Dermis microvascular lymphatic vessel endothelial cell (primary cell): ENCODE measurements at places on chromosomes 5 and 9. TPM values are rescaled to one million over a fixed set of nuclear protein-coding genes. Genes with fewer than 3 reads are reported as not detected.

Gene CD72
- 0.13 TPM in 1 of 2 replicates, not detected in the other for total RNA-seq

DNA sequence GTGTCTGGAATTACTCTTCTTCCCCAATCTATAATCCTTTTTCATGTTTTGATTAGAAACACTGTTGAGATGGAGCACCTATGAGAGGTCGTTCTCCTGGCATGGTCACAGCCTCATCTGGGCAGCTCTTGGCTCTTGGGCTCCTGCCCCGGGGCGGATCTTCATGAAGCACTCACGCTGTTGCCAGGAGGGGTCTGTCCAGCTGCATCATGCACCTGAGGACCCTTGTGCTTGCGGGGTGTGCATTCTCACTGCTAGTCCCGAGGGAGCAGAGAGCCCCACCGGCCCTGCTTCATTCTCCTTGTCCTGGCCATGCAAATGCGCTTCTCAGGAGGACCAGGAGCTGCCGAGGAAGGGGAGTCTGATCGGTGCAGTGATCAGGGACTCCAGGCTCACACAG lies 117.6 kb upstream of the S1PR3 start:
- no peak for DNase-seq

GRCh38 chr9:19252174-19252884 lies 21.8 kb downstream of the DENND4C start:
- DNase-seq = no peak

DNA sequence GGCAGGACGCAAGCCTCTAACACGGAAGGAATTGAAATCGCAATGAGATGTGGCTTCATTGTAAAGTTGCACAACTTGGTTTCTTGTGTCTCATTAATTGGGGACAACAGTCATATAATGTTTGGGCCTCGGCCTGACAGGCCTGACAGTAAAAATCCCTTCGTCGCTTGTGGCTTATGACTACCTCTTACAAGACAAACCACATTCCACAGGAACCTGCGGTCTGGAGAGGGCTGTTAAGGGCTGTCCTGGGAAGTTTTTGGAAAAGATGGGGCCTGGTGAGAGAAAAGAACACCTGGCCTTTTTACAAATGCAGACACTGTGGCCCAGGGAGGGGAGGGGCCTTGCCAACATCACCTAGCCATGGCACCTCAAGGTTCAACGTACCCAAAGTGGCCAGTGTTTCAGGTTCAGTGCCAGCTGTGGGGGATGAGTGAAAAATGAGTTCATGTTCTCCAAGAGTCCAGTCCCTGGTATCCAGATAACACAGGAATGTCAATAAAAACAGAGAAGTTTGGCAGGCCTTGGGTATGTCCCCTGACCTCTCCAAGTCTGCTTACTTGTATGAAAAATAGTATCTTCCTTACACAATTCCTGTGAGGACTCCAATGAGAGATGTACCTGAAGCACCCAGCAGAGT lies 22.2 kb downstream of the SHB start:
- no peak for DNase-seq

DNA sequence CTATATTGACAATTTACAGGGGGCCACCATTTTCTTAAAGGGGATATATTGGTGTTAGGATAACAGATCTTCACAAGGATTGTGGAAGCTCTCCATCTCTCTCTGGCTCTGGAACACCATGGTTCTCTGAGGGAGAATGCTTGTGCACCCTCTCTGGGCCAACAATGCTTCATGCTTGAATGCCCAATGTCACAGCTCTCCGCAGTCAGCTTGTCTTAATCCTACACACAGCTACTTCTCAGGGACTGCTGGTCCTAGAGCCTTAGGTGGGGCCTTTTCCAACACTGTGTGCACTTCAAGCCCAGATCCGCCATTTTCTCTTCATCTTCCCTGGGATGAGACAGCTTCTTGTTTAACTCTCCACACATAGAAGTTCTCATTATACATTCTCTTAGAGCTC lies 6.9 kb upstream of the PDLIM4 start:
- no peak for DNase-seq
